Natural killer cell (primary cell): ENCODE measurements at places on chromosomes 4 and X.

DNA sequence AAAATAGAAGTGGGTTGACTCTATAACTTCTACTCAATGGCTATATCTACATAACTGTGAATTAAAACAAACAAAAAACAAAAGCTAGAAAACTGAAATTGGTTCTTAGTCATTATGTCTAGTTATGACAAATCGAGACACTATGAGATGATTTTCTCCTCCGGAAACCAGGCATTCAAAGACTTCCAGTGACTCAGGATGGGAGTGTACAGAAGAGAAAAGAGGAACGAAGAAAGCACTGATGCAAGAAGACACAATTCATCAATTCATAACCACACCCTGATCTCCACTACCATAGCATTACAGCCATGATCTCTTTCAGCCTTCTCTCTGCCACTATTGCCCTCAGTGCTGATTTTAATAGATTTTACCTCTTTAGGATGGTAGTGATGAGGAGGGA is 253.6 kb downstream of the CBLL2 start:
- no peak for DNase-seq
- H3K27ac ChIP-seq = no peak overlapping the region
- H3K4me1 ChIP-seq = no peaks in the 10 kb centered on the region
- no peaks in the 10 kb centered on the region for H3K27me3 ChIP-seq
- no peaks in the 10 kb centered on the region for H3K36me3 ChIP-seq
- no peak overlapping the region for H3K4me3 ChIP-seq

DNA sequence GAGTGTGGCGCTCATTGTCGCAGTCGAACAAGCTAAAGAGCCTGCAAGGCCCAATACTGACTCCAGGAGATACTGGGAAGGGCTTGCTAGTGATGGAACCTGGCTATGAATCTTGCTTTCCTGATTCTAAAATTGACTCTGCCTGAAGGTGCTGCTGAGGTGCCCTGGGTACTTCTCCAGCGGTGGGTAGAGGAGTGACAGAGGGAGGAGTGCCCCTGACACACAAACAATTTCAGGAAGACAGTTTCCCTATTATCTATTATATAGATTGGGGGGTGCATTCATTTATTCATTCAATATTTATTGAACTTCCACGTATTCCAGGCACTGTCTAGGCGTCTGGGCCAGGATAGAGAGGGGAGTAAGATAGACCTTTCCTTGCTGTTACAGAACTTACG is 339.2 kb upstream of the GATB start:
- no peak for DNase-seq
- H3K4me3 ChIP-seq = no peak overlapping the region
- H3K27me3 ChIP-seq = no peaks in the 10 kb centered on the region
- peaks cover 68% of the 10 kb centered on the region for H3K4me1 ChIP-seq
- no peaks in the 10 kb centered on the region for H3K36me3 ChIP-seq
- H3K27ac ChIP-seq = peak overlapping the region; percentile 86

- H3K27me3 ChIP-seq = no peaks in the 10 kb centered on the region
- no peak for DNase-seq
- no peak overlapping the region for H3K27ac ChIP-seq
- no peak overlapping the region for H3K4me3 ChIP-seq
- no peaks in the 10 kb centered on the region for H3K4me1 ChIP-seq
Observed at GRCh38 chr4:119829326-119829725, 200.7 kb upstream of the PDE5A start.

GRCh38 chr4:145760176-145760575 is 80.2 kb downstream of the C4orf51 start:
- H3K4me3 ChIP-seq = no peak overlapping the region
- DNase-seq = no peak
- no peaks in the 10 kb centered on the region for H3K4me1 ChIP-seq
